A549 treated with ZK216348 at 1 μM for 4 hours (cell line): ENCODE measurements at places on chromosomes 3 and 15. TPM values are rescaled to one million over a fixed set of nuclear protein-coding genes. Genes with fewer than 3 reads are reported as not detected.

PP2D1 gene
- not detected in 5 replicates for total RNA-seq

EXD1 gene
- not detected in 5 replicates for total RNA-seq

FBLN2 gene
- total RNA-seq = 1.5 to 3.1 TPM (median 2.2 TPM) in 5 replicates

XCR1 gene
- total RNA-seq = not detected in 5 replicates

FRMD4B gene
- total RNA-seq = 0.56 to 1.3 TPM (median 0.78 TPM) in 5 replicates

OR5K2 gene
- total RNA-seq = not detected in 5 replicates

VPS39 gene
- 14.1 to 17.9 TPM (median 16.7 TPM) in 5 replicates for total RNA-seq

SCAANT1 gene
- total RNA-seq = not detected in 5 replicates

IFT122 gene
- 11.4 to 14.2 TPM (median 13.2 TPM) in 5 replicates for total RNA-seq

ALPK3 gene
- 0.12 to 0.31 TPM (median 0.18 TPM) in 4 of 5 replicates, not detected in the other for total RNA-seq

FSTL1 gene
- 40.6 to 76.2 TPM (median 67.2 TPM) in 5 replicates for total RNA-seq

UROC1 gene
- total RNA-seq = not detected in 5 replicates

USP50 gene
- total RNA-seq = not detected in 5 replicates

C15orf39 gene
- total RNA-seq = 19.8 to 32.8 TPM (median 32.5 TPM) in 5 replicates

MESD gene
- total RNA-seq = 37.0 to 41.9 TPM (median 38.5 TPM) in 5 replicates

RPL35A gene
- total RNA-seq = 908 to 1,407 TPM (median 1,056 TPM) in 5 replicates

MOBP gene
- 0.15 to 0.36 TPM in 2 of 5 replicates, not detected in the others for total RNA-seq

PLSCR5 gene
- not detected in 5 replicates for total RNA-seq
